ENCODE measurements at places on chromosomes 4 and X. TPM values are rescaled to one million over a fixed set of nuclear protein-coding genes. Genes with fewer than 3 reads are reported as not detected.

TCEAL2 gene
- not detected for total RNA-seq

GYPB gene
- total RNA-seq = not detected

FANCB gene
- 0.96 TPM for total RNA-seq

DNA sequence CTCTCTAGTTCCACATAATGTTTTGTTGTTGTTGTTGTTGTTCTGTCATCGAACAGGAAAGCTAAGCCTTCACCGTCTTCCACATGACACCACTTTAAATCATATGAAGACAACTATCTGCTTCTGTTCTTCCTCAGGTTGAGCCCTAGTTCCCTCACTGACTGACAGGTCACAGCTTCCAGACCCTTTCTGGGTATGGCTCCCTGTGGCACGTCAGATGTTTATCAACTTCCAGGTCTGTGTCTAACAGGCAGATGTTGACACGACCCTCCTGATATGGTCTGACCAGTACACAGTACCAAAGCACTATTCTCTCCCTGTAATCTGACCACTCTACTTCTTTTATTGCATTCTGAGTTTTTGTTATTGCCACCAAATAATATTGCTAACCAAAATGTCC, 51.4 kb downstream of the PRDM5 start:
- DNase-seq = no peak

DNA sequence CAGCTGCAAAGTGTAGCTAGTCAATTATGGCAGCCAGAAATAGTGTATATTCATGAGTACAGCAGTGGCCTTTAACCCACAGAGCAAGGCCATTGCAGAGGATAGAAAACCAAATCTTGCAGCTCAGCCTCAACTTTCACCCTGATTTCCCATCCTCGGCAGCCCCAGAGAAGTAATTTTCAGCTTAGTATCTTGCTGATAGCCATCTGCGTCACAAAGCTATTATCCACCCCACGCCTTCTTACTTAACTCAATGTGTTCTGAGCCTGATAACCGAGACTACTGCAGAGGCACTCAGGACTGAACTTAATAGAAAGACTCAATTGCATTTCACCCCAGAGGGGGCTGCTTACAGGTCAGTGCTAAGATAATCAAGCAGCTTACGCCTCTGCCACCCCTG, 174.5 kb upstream of the MAOA start:
- DNase-seq = no peak

DNA sequence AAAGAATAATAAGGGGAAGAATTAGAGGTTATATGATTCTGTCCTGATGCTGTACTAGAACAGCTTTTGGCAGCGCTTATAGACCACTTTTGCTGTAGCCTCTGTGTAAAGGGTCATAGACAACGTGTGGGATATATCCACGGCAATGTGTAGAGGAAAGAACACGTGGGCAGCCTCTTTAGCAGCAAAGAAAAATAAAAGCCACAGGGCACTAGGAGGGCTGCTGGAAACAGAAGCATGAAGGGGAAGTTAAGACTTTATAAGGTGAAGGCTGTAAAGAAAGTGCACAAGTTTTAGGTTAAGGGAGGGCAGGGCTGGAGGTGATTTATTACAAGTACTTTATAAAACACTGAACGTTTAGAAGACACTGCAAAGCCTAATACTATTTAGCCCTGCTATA, 20.1 kb upstream of the PHEX start:
- no peak for DNase-seq
